ENCODE measurements at places on chromosomes 7 and 10. TPM values are rescaled to one million over a fixed set of nuclear protein-coding genes. Genes with fewer than 3 reads are reported as not detected.

CLCN1 gene
- total RNA-seq = not detected

CHPF2 gene
- 18.3 TPM for total RNA-seq

GPNMB gene
- 0.99 TPM for total RNA-seq

ASB10 gene
- total RNA-seq = not detected

ABI1 gene
- total RNA-seq = 43.1 TPM

DNA sequence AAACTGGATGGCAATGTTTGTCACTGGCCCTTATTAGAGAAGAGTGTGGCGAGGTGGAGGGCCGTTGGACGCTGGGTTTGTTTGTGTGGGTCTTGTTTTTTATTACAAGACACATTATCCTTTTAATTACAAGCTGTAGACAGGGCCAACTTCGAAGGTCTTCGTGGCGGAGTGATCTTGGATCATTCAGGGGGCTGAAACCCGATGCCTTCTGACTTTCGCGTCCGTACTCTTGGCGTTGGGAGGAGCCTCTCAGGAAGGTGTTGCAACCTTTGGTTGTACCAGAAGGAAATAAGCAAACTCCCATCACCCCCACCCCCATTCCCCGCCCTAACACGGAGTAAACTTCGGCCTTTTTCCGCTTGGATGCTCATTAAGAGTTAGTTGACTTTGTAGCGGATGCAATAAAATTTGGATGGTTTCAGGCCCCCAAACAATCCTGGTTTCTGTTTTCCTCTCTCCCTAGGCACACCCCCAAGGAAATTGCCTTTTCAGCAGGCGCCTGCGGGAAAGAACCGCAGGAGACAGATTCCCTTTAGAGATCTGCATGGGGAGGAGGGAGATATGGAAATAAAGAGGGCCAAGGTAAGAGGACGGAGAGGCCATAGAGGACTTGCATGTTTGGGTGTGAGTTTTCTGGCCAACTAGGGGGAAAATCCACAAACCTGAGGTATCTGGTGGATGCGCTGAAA, 294.5 kb upstream of the NFE2L3 start:
- H3K4me3 ChIP-seq = peak overlapping the region; percentile 55
- DNase-seq = peak; percentile 62
- peaks cover 87% of the 10 kb centered on the region for H3K27me3 ChIP-seq
- H3K4me1 ChIP-seq = peaks cover 21% of the 10 kb centered on the region

DNA sequence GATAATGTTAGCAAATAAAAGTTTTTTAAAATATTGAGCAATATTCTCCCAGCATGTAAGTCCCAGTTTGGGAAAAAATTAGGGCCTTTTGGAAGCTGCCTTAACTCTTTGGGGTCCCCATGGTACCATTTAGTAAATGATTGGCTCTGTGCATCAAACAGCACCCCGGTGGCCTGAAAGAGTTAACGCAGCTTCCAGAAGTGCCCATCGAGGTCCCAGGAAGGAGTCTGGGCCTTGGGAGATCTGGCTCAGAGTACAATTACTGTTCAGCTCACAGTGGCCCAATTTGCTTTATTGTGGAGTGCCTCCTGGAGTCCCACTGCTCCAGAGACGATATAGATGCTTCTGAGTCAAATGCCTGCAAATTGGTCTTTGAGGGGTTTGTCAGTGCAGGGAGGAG, 31.7 kb downstream of the WDFY4 start:
- DNase-seq = no peak
- H3K4me3 ChIP-seq = no peak overlapping the region
- no peak overlapping the region for H3K27ac ChIP-seq
- H3K36me3 ChIP-seq = no peaks in the 10 kb centered on the region
- H3K27me3 ChIP-seq = no peaks in the 10 kb centered on the region
- H3K4me1 ChIP-seq = no peaks in the 10 kb centered on the region

DNA sequence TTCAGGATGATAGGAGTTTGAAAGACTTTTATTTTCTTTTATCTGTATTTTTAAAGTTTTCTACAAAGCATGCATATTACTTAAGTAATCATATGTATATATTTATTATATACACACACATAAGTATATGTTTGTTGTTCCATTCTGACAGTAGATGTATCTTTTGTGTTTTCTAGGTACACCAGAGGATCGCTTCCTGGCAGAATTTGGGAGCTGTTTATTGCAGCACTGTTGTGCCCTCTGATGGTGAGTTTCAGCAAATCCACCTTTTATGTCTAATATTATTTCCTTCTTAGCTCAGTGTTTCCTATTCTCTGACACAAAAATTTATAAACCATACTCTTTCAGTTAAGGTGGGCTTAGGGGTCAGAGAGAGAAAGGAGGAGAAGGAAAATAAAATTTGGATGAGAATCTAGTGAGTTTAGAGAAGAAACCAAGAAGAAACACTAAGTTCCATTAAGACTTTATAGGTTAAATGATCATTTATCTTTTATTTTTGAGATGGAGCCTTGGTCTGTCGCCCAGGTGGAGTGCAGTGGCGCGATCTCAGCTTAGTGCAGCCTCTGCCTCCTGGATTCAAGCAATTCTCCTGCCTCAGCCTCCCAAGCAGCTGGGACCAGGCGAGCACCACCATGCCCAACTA, 59.2 kb upstream of the OIT3 start:
- H3K27ac ChIP-seq = no peak overlapping the region
- peak; percentile 74 for DNase-seq
- H3K27me3 ChIP-seq = no peaks in the 10 kb centered on the region
- no peaks in the 10 kb centered on the region for H3K36me3 ChIP-seq
- H3K4me3 ChIP-seq = no peak overlapping the region

- no peaks in the 10 kb centered on the region for H3K4me1 ChIP-seq
- no peak overlapping the region for H3K27ac ChIP-seq
- no peak for DNase-seq
Observed at GRCh38 chr10:1449572-1450205, 287.6 kb downstream of the ADARB2 start.

- no peak overlapping the region for H3K4me3 ChIP-seq
- no peaks in the 10 kb centered on the region for H3K4me1 ChIP-seq
- H3K36me3 ChIP-seq = no peaks in the 10 kb centered on the region
Observed at GRCh38 chr10:116452338-116452720, 24.7 kb downstream of the PNLIPRP3 start.

DNA sequence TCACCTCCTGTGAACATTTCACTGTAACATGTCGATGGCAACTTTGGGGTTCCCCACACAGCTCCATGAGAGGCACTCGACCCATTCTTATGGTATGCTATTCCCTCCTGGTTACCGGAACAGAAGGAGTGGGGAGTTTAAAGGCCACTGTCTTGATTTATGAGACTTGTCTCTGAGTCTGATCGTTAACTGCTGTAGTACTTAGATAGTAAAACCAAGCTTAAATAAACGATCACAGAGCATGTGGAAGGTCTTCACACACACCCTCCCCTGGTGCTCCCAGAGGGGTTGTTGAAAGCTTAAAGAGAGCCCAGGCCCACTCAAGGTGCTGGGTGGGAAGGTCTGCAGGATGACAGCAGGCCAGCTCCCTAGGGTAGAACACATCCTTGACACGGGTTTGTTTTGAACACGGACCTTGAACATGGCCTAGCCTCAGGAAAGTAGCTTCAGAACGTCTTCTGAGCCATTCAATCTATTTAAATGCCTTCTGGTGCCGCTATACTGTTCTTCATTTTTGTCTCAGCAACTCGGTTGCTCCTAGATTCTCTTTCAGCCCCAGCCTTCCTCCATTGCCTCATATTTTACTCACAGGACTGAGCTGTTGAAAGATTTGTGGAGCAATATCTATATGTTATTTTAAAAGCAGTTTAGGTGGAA, 335.3 kb downstream of the FGFR2 start:
- no peaks in the 10 kb centered on the region for H3K27me3 ChIP-seq
- peaks cover 12% of the 10 kb centered on the region for H3K4me1 ChIP-seq
- DNase-seq = no peak
- H3K36me3 ChIP-seq = no peaks in the 10 kb centered on the region
- no peak overlapping the region for H3K4me3 ChIP-seq
